Stimulated activated CD8-positive, alpha-beta memory T cell treated with anti-CD3 and anti-CD28 coated beads, Interleukin-7, amount 100 ng/mL, for 48 hours (primary cell): ENCODE measurements at places on chromosomes 5 and 9.

GRCh38 chr5:22471154-22471553, 382.0 kb downstream of the CDH12 start:
- DNase-seq = no peak

DNA sequence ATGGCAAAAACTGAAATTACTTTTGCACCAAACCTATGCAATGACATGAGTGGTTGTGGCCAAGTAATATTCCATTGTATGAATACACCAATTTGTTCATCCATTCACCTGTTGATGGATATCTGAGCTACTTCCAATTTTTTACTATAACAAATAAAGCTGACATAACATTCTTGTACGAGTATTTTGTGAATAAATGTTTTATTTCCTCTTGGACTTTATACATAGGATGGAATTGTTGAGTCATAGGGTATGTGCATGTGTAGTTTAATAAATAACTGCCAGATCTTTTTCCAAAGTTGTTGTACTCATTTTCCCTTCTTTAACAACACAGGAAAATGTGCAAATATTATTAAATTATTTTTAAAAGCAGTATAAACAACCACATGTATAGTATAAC, 146.1 kb upstream of the ZNF462 start:
- no peak for DNase-seq

- no peak for DNase-seq
Measured at GRCh38 chr5:96885518-96886338, 9.4 kb downstream of the ERAP2 start.

DNA sequence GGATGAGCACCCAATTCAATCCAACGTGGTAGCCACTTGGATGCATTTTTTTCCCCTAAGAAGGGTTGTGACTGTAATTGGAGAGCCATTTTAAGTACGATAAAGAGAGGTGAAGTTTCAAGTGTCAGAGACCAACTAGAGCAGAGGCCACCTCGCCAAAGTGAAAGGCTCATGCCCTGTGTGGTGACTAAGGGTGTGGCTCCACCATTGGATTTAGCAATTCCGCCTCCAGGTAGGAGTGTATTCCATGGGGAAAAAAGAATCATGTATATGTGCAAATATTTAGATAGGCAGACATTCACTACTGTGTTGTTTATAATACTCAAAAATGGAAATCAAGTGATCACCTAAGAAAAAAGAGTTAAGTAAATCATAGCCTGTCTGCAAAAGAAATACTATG, 53.1 kb upstream of the S1PR3 start:
- DNase-seq = no peak

GRCh38 chr5:110297152-110297670, 429.3 kb downstream of the TMEM232 start:
- DNase-seq = no peak
